ENCODE measurements at places on chromosomes 1 and 21.

DNA sequence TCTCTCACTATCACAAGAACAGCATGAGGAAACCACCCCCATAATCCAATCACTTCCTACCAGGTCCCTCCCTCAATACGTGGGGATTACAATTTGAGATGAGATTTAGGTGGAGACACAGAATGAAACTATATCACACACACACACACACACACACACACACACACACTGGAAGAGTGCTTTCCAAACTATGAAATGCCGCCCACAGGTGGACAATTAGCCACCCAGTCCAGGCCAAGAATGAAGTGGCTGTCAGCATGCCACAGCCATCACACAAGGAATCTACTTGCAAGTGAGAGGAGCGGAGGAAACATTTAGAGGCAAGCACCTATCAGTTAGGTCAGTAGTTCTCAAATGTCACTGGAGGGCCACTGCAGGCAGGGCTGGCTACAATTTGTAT is 105.4 kb upstream of the HOOK1 start:
- H3K27ac ChIP-seq, result no peak overlapping the region
- H3K4me1 ChIP-seq, result no peaks in the 10 kb centered on the region

GRCh38 chr1:61332196-61332753 is 249.9 kb downstream of the NFIA start:
- no peaks in the 10 kb centered on the region for H3K4me1 ChIP-seq
- no peak overlapping the region for H3K27ac ChIP-seq
- no peaks in the 10 kb centered on the region for H3K36me3 ChIP-seq
- DNase-seq, result no peak
- no peaks in the 10 kb centered on the region for H3K27me3 ChIP-seq
- no peak overlapping the region for H3K4me3 ChIP-seq

DNA sequence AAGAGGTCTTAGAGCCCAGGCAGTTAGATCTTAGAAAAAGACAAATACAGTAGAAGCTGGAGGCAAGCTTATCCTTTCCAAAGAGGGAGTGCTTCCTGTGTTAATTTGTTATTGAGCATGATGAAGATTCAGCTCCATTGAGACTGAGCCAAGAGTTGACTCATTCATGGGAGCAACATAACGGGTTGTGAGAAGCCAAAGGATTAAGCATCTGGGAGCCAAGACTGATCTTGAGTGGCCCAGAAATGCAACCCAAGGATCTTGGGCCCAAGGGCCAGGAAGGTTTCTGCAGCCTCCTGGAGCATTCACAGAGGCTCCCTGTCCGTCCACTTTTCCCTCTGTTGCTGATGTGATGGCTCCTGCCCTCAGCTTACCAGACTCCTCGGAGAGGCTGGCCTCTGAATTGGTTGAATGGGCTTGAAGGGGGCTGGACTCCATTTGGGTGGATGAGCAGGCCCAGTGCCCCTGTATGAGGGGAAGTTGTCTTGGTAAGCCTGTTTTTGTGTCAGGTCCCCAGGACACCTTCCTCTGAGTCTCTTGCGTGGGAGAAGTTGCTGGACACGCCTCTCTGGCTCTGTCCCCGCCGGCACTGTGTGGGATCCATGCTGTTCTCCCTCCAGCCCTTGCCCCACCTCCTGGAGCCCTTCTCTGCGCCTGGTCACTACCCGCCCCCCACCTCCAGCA is 42.4 kb downstream of the PDE9A start:
- no peak overlapping the region for H3K4me3 ChIP-seq
- DNase-seq, result no peak
- no peaks in the 10 kb centered on the region for H3K36me3 ChIP-seq
- H3K27ac ChIP-seq, result no peak overlapping the region

- no peak overlapping the region for H3K4me3 ChIP-seq
- H3K27ac ChIP-seq, result no peak overlapping the region
- no peaks in the 10 kb centered on the region for H3K36me3 ChIP-seq
- no peak for DNase-seq
These were observed 244.7 kb downstream of the SIPA1L2 start for GRCh38 chr1:232385221-232385620.

DNA sequence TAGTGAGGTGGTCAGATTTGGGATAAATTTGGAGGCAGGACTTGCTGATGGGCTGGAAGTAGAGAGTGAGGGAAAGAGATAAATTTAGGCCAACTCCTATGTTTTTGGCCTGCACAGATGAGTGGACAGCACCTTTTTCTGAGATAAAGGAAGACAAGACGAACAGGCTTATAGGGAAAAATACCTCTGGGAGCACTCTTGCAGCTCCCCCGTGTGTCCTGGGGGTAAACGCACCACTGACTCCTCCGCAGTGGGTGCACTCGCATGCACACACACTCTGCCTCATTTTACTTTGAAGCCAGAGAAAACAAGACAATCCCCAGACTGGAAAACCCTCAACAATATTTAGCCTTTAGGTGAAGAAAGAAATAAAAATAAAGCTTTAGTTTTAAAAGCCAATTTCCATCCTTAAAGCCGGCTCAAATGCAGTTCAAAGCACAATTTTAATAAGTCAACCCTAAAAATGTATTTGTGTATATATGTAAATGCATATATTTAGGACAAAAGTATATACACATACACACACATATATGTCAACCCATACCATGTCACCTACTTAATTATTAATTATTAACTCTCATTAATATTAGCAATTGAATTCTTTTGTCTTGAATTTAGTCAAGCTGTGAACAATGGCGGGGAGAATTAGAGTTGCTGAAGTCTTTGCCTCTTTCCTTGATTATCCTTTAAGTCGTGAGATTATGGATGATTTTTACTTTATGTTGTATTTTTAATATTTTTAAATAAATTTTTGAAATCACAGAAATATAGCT is 341.8 kb downstream of the ZNF326 start:
- no peaks in the 10 kb centered on the region for H3K4me1 ChIP-seq
- no peaks in the 10 kb centered on the region for H3K36me3 ChIP-seq
- DNase-seq, result no peak
- H3K4me3 ChIP-seq, result no peak overlapping the region

- no peaks in the 10 kb centered on the region for H3K4me1 ChIP-seq
- H3K4me3 ChIP-seq, result no peak overlapping the region
- no peaks in the 10 kb centered on the region for H3K27me3 ChIP-seq
- H3K27ac ChIP-seq, result no peak overlapping the region
- H3K36me3 ChIP-seq, result no peaks in the 10 kb centered on the region
These were observed 1030.9 kb downstream of the AMY1C start for GRCh38 chr1:104780470-104781078.

- no peak for DNase-seq
- no peaks in the 10 kb centered on the region for H3K27me3 ChIP-seq
- H3K4me3 ChIP-seq, result no peak overlapping the region
- no peaks in the 10 kb centered on the region for H3K36me3 ChIP-seq
These were observed 98.0 kb downstream of the WDR4 start for GRCh38 chr21:42781150-42781970.

DNA sequence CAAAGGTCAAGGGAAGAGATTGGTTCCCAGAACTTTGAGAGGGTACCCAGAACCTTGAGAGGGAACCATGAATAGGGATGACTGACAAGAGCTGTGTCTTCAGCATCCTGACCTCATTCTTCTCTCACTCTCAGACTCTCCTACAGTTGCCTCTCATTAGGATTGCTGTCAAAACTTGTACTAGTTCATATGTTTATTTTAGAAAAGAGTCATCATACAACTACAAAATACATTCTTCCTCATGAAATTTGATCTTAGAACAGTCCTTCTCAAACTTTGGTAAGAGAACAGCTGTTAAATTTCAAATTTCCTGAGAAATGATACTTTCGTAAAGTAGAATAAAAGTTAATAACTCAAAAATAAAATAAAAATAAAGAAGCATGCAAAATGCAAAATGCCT is 161.4 kb upstream of the ZRANB2 start:
- H3K4me1 ChIP-seq, result no peaks in the 10 kb centered on the region
- H3K36me3 ChIP-seq, result no peaks in the 10 kb centered on the region
- no peaks in the 10 kb centered on the region for H3K27me3 ChIP-seq
- no peak for DNase-seq
- H3K27ac ChIP-seq, result no peak overlapping the region
- H3K4me3 ChIP-seq, result no peak overlapping the region

GRCh38 chr1:205907794-205908193 is 35.5 kb downstream of the SLC26A9 start:
- DNase-seq, result no peak
- H3K4me3 ChIP-seq, result no peak overlapping the region
- H3K27me3 ChIP-seq, result no peaks in the 10 kb centered on the region
- H3K36me3 ChIP-seq, result no peaks in the 10 kb centered on the region
- no peak overlapping the region for H3K27ac ChIP-seq

GRCh38 chr1:215958841-215959240 is 391.7 kb downstream of the KCTD3 start:
- DNase-seq, result no peak
- no peaks in the 10 kb centered on the region for H3K27me3 ChIP-seq
- H3K36me3 ChIP-seq, result no peaks in the 10 kb centered on the region
- no peak overlapping the region for H3K27ac ChIP-seq
- H3K4me1 ChIP-seq, result no peaks in the 10 kb centered on the region
- no peak overlapping the region for H3K4me3 ChIP-seq

- DNase-seq, result peak; percentile 82
- peaks cover 5% of the 10 kb centered on the region for H3K36me3 ChIP-seq
- H3K4me3 ChIP-seq, result peak overlapping the region; percentile 100
These were observed 2.4 kb downstream of the RUSC1 start for GRCh38 chr1:155322953-155323728.

DNA sequence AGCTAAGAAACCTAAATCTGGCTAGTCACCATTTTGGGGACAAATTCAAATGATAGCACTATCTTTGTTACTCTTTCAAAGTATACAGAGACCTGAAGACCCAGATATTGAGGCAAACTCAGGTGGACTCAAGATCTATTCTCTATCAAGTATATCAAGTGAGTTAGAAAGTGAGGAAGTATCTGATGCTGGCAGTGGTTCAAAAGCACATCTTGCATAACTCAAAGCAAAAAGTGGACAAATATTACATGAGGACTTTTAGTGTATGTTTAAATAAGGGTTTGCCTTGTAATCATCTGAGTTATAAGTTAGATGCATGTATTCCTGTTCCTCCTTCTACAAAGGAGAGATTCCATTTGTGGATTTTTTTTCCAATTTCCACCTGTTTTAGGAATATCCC is 338.4 kb downstream of the DISC1 start:
- H3K36me3 ChIP-seq, result peaks cover 5% of the 10 kb centered on the region
- no peak overlapping the region for H3K27ac ChIP-seq
- H3K4me3 ChIP-seq, result no peak overlapping the region
- no peak for DNase-seq

DNA sequence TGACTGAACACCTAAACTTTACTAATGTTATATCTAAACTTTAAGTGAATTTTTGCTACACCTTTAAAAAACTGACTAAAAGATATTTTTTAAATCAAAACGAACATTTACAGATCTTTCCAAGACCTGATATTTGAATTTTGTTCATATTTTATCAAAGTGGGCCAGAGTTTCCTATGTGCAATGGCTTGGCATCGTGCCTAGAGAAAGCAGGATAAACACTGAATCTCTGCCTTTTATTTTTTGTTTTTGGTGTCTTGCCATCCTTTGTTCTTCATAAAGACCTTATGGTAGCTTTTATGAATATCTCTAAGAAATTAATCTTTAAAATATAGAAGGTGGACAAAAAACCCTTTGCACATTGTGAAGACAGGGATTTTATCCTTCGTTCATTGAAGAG is 25.8 kb upstream of the VPS26C start:
- DNase-seq, result no peak
- H3K27ac ChIP-seq, result no peak overlapping the region
- no peaks in the 10 kb centered on the region for H3K4me1 ChIP-seq
- H3K27me3 ChIP-seq, result peaks cover 6% of the 10 kb centered on the region

GRCh38 chr1:25804964-25805862 is 5.2 kb downstream of the SELENON start:
- no peak overlapping the region for H3K4me3 ChIP-seq
- DNase-seq, result no peak
- no peaks in the 10 kb centered on the region for H3K27me3 ChIP-seq
- H3K36me3 ChIP-seq, result peaks cover 31% of the 10 kb centered on the region

DNA sequence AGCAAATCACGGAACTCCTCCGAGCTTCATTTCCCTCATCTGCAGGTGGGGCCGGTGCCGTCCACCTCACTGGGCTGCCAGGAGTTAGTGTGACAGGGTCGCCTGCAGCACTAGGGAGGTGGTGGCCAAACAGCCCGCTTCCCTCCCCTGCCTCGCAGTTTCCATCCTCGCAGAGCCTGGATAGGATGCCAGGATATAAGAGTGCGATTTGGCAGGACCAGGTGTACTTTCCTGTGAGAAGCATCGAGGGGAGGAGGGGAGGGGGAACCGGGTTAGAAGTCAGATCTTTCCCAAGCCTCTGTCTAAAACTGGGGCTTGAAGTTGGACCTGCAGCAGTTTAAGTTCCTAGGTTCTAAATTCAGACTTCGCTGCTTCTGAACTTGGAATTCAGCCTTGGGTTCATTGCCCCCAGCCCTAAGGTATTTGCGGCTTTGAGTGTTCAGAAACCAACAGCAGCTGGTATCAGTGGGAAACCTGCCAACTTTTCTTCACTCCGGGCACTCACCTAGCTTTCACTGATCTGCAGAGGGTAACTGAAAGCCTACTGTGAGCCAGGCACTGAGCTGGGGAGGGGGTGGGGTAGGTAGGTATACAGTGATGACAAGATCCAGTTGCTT is 1.7 kb upstream of the JUN start:
- H3K4me1 ChIP-seq, result peaks cover 36% of the 10 kb centered on the region
- H3K36me3 ChIP-seq, result no peaks in the 10 kb centered on the region
- no peaks in the 10 kb centered on the region for H3K27me3 ChIP-seq
- H3K4me3 ChIP-seq, result peak overlapping the region; percentile 70
- DNase-seq, result peak; percentile 79

- H3K36me3 ChIP-seq, result no peaks in the 10 kb centered on the region
- H3K27me3 ChIP-seq, result no peaks in the 10 kb centered on the region
These were observed 6.7 kb upstream of the TIE1 start for GRCh38 chr1:43293896-43294760.

- H3K4me3 ChIP-seq, result no peak overlapping the region
- no peaks in the 10 kb centered on the region for H3K4me1 ChIP-seq
- H3K27ac ChIP-seq, result no peak overlapping the region
- no peaks in the 10 kb centered on the region for H3K36me3 ChIP-seq
- DNase-seq, result no peak
- H3K27me3 ChIP-seq, result no peaks in the 10 kb centered on the region
These were observed 189.7 kb downstream of the SEC16B start for GRCh38 chr1:177780096-177780700.

- H3K36me3 ChIP-seq, result no peaks in the 10 kb centered on the region
- H3K4me1 ChIP-seq, result peaks cover 18% of the 10 kb centered on the region
- H3K27me3 ChIP-seq, result peaks cover 6% of the 10 kb centered on the region
- no peak overlapping the region for H3K27ac ChIP-seq
- H3K4me3 ChIP-seq, result peak overlapping the region; percentile 52
These were observed 1.3 kb downstream of the SIPA1L2 start for GRCh38 chr1:232628335-232629249.

- no peaks in the 10 kb centered on the region for H3K36me3 ChIP-seq
- no peak for DNase-seq
- no peak overlapping the region for H3K27ac ChIP-seq
- H3K4me3 ChIP-seq, result peak overlapping the region; percentile 43
These were observed 407 bp downstream of the IGSF3 start for GRCh38 chr1:116667078-116667574.
